ENCODE measurements at places on chromosomes 3 and 15.
A peak's percentile ranks its signal among the peaks of the same experiment; 100 is the strongest.

DNA sequence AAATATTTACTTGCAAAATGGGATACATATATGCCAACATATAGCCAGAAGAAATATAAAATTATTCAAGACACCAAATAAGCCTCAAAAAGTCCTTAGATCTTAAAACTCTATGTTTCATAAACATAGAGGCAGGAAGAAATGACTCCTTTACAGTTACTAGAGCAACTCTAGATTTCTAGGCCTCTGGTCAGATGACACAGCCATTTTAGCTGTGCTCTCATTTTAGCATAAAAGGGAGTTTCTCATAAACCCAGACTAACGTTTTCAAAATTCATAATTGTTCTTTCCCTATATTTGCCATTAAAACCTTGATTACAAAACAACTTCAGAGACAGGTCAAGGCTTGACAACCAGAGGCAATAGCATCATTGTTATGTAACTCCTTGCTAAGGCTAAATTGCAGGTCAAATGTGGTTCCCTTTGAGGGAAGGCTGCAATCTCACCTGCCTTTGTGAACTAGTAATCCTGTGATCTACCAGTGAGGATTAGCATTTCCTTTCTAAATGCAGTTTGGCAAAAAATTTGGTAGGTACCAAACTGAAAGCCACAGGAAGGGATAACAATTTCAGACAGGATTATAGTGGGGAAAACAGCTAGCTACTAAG, 8.2 kb downstream of the THOC7 start:
- peak; percentile 62 for DNase-seq

DNA sequence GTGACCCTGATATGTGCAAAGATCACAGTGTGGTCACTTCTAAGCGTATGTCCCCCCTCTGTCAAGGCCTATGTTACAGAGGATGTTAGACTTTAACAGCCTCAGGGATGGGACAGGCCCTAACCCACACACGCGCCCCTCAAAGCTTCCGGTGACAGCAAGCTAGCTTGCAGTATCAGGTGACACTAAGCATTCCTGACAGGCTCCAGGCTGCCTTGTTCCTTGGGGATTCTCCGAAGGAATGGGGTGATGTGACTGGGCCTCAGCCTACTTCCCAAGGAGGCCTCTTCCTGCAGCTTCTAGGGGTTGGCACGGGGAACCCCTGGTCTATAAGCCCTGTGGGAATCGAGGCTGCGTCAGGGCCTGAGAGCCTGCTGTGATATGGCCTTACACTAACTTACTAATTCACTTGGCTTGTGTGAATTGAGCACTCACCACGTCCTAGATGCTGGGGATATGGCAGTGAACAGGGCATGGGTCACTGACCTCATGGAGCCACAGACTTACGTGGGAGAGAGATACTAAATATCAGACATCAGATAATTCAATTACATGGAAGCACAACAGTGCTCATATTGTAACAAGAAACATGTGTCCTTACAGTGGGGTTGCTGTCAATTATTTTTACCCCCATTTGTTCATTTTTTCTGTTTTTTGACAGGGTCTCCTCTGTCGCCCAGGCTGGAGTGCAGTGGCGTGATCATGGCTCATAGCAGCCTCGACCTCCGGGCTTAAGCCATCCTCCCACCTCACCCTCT, 11.4 kb upstream of the SPTBN5 start:
- peak; percentile 62 for DNase-seq

GRCh38 chr15:78242128-78242527, 7.8 kb upstream of the ACSBG1 start:
- DNase-seq: peak; percentile 84

GRCh38 chr3:187112934-187113793, 26.1 kb downstream of the RPL39L start:
- DNase-seq: no peak

GRCh38 chr15:52805351-52806283, 15.5 kb upstream of the ONECUT1 start:
- peak; percentile 83 for DNase-seq

- peak; percentile 50 for DNase-seq
These were observed 330.2 kb downstream of the OCA2 start for GRCh38 chr15:27768732-27769475.

- DNase-seq: no peak
These were observed 529.1 kb upstream of the CCDC54 start for GRCh38 chr3:106848099-106848498.

DNA sequence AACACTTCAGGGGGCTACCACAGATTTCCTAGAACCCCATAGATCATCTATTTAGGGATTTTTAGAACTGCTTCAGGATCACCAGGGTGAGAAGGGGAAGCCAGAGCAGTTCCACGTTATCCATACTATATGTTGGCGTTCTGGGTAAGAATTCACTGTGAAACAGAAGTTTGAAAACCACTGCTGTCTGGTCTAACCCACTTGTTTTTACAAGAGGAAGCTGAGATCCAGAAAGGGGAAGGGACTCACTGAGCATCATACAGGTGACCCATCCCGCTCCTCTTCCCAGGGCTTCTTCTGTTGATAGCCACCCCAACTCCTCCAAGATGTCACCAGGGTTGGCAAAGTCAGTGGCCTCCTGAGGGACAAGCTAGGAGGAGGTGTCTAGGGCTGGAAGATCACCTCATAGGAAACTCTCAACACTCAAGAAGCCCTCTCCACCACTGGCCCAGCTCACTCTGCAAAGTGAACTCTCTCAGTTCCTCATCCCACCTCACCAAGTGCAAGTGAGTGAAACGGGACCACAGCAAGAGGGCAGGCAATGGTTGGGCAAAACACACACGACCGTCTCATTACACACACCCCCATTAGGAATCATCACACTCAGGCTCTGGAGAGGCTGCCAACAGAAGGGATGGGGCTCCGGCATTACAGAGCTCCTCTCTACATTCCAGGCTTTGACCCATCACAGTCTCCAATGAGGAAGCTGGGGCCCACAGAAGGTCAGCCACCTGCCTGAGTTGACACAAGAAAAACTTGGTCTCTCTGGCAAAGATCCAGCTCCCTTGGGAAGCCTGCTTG, 1.8 kb downstream of the DAPK2 start:
- no peak for DNase-seq

- DNase-seq: no peak
These were observed 161.1 kb upstream of the TOPAZ1 start for GRCh38 chr3:44080474-44081072.

DNA sequence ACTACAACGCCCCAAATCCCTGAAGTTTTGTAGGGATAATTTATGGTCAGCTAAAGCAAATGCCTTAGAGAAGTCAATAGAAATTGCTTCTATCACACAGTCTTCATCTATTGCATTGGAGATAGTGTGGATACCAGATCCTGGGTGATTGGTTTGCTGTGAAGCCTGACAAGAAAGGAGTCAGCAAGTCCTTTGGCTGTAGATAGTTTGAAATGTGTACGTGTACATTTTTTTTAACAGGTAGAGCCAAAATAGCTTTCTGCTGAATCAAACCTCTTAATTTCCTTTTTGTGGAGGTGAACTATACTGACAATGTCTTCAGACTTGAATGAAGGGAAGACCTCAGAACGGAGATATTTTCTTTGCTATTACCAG, 312.3 kb downstream of the ZBBX start:
- no peak for DNase-seq

Data from H7 (cell line).